Activated CD4-positive, alpha-beta T cell treated with anti-CD3 and anti-CD28 coated beads, Interleukin-2, amount 50 U/mL, for 16 hours (primary cell): ENCODE measurements at places on chromosomes 2 and 18.

GRCh38 chr2:43524177-43524965 lies 71.5 kb downstream of the THADA start:
- DNase-seq: no peak

DNA sequence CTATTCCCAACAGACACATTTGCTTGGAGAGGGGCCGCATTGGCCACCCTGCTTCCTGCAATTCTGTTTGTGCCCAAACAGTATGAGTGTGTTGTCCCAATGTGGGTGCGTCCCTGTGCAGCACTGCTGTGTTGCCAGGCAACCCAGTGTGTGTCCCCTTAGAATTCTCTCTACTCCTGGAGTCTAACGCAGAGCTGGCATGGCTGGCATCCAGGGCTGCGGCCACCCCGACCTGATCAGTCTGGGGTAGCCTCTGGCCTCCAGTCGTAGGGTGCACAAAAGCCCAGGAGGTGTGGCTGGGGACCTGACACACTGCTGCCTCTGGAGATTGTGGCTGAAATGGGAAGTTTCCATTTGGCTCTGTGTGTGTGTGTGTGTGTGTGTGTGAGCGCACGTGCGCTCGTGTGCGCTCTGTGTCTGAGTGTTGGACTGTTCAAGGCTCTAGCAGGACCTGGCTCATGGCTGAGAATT lies 48.0 kb downstream of the TEX44 start:
- no peak for DNase-seq

DNA sequence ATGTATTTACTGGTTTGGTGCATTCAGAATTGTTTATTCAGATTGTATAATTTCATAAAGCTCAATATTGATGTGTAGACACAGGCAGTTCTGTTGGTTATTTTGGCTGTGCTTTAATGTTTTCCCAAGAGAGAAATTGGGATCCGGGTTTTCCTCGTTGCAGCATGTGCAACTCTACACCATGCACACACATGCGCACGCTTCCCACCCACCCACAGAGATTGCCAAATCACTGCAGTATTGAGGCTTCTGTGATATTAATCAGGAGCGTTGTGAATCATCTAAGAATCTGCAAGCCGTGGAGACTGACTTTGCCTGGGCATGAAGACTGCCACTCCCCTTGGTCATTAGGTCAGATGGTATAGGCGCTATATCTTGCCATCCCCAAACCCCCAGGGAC lies 571.5 kb downstream of the SLC4A3 start:
- DNase-seq: no peak

DNA sequence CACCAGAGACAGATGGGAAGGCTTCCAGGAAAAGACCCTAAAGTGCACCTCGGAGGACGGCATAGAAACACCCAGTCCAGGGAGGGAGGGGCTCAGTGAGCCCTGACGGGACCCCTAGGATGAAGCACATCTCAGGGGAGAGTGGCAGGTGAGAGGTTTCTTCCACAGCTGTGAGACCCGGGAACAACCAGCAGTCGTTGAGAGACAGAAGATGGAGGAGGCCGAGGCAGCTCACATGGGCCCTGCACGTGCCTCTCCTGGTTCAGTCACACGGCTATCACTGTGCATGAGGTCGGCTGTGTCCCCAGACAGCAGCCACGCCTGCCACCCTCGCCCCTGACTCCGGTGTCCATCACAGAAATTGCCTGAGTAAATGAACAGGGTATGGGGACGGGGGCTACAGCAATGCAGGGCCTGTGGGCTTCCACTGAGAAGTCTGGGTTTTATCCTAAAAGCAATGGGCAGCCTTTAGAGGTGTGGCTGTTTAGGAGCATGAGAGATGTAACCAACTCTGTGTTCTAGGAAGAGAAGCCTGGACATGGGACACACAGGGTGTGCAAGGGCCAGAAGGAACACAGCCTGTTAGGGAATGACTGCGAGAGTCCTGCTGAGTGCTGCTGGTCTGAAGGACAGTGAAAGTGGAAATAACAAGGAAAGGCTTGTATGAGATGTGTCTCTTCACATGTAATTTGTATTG lies 102.0 kb downstream of the TMEM18 start:
- DNase-seq: no peak

GRCh38 chr18:6331872-6332271 lies 82.8 kb downstream of the L3MBTL4 start:
- no peak for DNase-seq

GRCh38 chr2:26330604-26331003 lies 15.3 kb upstream of the SELENOI start:
- no peak for DNase-seq

DNA sequence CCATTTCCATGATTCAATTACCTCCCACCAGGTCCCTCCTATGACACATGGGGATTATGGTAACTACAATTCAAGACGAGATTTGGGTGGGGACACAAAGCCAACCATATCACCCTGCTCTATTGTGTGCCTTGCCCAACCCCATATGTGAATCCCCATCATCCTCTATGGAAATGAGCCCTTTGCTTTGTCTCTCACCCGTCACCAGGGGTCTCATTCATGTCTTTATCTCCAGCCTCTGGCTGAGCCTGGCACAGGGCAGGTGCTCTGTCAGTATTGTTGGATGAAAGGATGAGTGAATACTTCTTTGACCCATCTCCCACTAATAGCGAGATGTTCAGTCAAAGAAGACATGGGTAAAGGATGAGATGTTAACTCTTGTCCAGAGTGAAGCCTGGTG lies 116.6 kb upstream of the LGALSL start:
- no peak for DNase-seq

GRCh38 chr2:235054475-235054874 lies 102.7 kb downstream of the SH3BP4 start:
- DNase-seq: no peak

- DNase-seq: no peak
Observed at GRCh38 chr2:127437781-127438726, 19.8 kb downstream of the PROC start.

DNA sequence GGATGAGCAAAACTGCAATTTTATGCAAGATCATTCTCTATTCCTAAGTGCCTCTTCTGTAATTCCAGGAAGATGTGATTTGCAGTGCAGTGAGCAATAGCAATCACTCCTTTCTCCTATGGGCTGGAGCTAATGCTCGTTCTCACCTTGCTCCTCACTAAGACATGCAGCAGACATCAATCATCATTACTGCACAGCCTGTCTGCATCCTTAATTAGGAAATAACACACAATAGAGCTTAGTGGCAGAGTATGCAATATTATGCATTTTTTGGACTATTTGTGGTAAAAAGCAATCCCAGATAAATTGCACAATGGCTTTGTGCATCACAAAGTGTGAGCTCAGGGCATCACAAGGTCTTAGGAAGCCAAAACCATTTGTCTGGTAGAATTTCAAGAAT lies 32.6 kb upstream of the RAPH1 start:
- no peak for DNase-seq

- no peak for DNase-seq
Observed at GRCh38 chr2:212195626-212196025, 343.0 kb downstream of the ERBB4 start.

DNA sequence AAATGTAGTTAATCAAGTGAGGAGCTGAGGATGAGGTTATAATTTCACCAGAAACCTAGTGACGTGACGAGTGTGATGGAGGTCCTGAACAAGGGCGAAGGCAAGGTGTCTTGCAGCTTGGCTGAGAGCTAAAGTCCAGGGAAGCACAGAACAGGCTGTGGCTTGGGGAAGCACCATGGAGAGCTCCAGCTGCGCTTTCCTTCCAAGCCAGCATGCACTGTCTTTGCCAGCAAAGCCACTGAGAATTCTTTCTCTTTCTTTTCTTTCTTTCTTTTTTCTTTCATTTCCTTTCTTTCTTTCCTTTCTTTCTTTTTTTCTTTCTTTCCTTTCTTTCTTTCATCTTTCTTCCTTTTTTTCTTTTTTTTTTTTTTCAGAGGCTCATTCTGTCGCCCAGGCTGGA lies 239.3 kb downstream of the FBXO15 start:
- DNase-seq: no peak

GRCh38 chr18:28804512-28805202 lies 627.7 kb upstream of the CDH2 start:
- no peak for DNase-seq

DNA sequence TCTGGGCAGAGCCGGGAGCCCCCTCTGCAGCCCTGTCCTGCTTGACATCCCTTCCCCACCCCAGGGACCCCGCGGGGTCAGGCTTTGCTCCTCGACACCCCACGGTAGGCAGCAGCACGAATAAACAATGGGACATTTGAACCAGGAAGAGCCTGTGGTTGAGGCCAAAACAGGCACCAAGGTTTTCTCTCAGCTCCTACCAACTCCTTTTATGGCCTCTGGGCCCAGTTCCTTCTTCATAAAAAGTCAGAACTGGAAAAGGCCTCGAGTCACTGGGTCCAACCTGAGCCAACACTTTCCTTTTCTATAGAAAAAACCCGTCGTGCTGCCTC lies 20.6 kb downstream of the TEX44 start:
- DNase-seq: no peak

GRCh38 chr2:75920859-75921551 lies 210.3 kb upstream of the GCFC2 start:
- no peak for DNase-seq

DNA sequence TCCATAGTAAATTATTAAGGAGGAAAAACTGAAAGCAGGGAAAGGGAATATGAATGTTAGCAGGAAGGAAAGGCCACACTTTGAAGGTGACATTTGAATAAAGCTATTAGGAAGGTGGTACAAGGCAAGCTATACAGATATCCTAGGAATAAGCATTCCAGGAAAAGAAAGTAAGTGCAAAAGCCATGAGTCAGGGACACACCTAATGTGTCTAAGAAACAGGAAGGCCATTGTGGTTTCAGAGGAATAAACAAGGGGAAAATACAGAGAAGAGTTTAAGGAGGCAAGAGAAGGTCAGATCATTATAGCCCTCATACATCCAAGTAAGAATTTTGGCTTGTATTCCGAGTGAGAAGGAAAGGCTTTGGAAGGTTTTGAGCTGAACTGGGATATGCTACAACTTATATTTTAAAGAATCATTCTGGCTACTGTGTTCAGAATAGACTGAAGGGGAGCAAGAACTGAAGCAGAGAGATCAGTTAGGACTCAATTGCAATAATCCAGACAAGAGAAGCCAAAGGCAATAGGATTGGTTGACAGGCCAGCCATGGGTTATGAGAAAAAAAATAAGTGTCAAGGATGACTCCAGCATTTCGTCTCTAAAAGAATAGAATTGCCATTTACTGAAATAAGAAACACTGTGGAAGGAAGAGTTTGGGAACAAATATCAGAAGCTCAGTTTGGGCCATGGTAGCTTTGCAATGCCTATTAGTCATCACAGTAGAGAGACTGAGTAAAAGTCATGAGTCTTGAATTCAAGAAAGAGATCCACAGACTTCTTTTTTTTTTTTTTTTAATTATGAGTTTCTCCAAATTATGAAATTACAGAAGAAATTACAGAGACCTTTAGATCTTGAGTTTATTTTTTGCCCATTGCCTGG lies 11.3 kb downstream of the RAD51AP2 start:
- no peak for DNase-seq
